Liver (tissue), 10 donors: ENCODE measurements at places on chromosomes 7 and 10. TPM values are rescaled to one million over a fixed set of nuclear protein-coding genes. Genes with fewer than 3 reads are reported as not detected.

Gene AKR1C4
- 154 TPM for total RNA-seq

Gene TLL2
- 0.19 TPM for total RNA-seq

Gene TAS2R5
- 0.51 TPM for total RNA-seq

Gene CALML3
- not detected for total RNA-seq

Gene TMEM229A
- total RNA-seq, result not detected

Gene VPS37D
- 0.98 TPM for total RNA-seq

Gene CFAP43
- total RNA-seq, result 0.17 TPM

Gene PIK3AP1
- 43.0 TPM for total RNA-seq
